ENCODE measurements at places on chromosomes 4 and X. TPM values are rescaled to one million over a fixed set of nuclear protein-coding genes. Genes with fewer than 3 reads are reported as not detected.

SSX3 gene
- total RNA-seq, result not detected

CT45A3 gene
- total RNA-seq, result not detected

ASB12 gene
- total RNA-seq, result not detected

CUL4B gene
- 42.8 TPM for total RNA-seq

ASB9 gene
- total RNA-seq, result 20.2 TPM

UGT8 gene
- total RNA-seq, result 0.12 TPM

SMIM43 gene
- total RNA-seq, result 0.21 TPM

MTMR1 gene
- 17.3 TPM for total RNA-seq

ANKRD37 gene
- total RNA-seq, result 2.2 TPM

KDM6A gene
- 14.6 TPM for total RNA-seq

HSFX4 gene
- total RNA-seq, result 0.09 TPM

FAM184B gene
- 0.02 TPM for total RNA-seq

NRK gene
- total RNA-seq, result not detected

LYAR gene
- 26.3 TPM for total RNA-seq

TLR7 gene
- not detected for total RNA-seq

DCHS2 gene
- not detected for total RNA-seq

C4orf50 gene
- total RNA-seq, result not detected

TRIM2 gene
- total RNA-seq, result 0.62 TPM

CD38 gene
- total RNA-seq, result 13.5 TPM

CSAG2 gene
- total RNA-seq, result not detected

TCEAL9 gene
- 103 TPM for total RNA-seq

DIPK2B gene
- total RNA-seq, result not detected

CXCL6 gene
- total RNA-seq, result not detected

Data from A549 treated with Hydrocortisone at 1 μM for 4 hours (cell line).